Suppressor macrophage treated with lipopolysaccharide for 4 hours (primary cell): ENCODE measurements at places on chromosomes 2 and 18.

DNA sequence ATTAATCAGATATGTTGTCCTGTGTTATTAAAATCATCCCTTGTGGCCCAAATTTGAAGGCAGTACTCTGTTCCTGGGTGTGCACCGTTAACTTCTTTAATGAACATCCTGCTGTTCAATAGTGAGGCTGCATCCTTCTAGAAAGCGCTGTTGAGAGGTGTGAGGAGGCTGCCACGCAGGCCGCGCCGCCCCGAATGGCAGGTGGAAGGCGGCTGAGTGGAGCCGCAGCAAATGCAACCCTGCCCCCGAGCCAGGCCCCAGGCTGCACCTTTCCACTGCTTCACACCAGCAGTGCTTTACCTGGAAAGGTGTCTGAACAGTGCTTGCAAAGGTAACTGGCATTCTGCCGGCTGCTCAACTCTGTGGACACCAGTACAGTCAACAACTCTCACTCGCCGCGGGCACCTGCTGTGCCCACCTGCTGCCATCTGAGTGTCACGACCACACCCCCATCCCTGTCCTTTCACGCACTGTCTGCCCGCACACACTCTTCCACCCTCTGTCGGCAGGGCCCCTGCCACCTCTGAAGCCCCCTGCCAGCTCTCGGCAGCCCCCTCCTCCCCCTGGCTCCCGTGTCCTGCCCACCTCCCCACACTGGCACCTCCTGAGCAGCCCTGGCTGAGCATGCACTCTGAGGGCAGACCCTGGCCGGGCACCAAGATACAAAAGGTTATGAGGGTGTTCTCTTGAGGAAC lies 70.9 kb downstream of the ODC1 start:
- DNase-seq = no peak

- no peak for DNase-seq
Measured at GRCh38 chr2:71608034-71608433, 154.7 kb downstream of the DYSF start.

GRCh38 chr18:7467708-7468466 lies 99.2 kb upstream of the PTPRM start:
- no peak for DNase-seq

GRCh38 chr2:43631618-43632317 lies 5.3 kb upstream of the PLEKHH2 start:
- no peak for DNase-seq

- DNase-seq = no peak
Measured at GRCh38 chr2:55252832-55253231, 16.2 kb downstream of the MTIF2 start.

- DNase-seq = no peak
Measured at GRCh38 chr2:190519975-190520767, 14.4 kb downstream of the NEMP2 start.

DNA sequence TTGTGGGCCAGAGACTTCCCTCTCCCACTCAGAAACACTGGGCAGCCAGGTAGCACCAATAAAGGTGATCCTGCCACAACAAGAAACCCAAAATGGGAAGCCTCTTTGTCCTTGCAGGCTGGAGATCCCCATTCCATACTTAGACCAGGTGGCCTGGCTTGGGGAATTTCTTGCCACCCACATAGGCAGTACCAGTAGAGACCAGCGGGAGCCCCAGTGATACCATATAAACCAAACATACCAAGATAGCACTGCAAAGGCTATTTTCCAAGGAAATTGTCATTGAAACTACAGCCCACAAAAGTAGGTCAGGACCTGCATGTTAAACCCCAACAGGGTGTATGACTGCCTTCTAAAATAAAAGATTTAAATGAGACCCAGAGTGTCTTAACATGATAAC lies 171.6 kb downstream of the DIS3L2 start:
- peak; percentile 3 for DNase-seq

DNA sequence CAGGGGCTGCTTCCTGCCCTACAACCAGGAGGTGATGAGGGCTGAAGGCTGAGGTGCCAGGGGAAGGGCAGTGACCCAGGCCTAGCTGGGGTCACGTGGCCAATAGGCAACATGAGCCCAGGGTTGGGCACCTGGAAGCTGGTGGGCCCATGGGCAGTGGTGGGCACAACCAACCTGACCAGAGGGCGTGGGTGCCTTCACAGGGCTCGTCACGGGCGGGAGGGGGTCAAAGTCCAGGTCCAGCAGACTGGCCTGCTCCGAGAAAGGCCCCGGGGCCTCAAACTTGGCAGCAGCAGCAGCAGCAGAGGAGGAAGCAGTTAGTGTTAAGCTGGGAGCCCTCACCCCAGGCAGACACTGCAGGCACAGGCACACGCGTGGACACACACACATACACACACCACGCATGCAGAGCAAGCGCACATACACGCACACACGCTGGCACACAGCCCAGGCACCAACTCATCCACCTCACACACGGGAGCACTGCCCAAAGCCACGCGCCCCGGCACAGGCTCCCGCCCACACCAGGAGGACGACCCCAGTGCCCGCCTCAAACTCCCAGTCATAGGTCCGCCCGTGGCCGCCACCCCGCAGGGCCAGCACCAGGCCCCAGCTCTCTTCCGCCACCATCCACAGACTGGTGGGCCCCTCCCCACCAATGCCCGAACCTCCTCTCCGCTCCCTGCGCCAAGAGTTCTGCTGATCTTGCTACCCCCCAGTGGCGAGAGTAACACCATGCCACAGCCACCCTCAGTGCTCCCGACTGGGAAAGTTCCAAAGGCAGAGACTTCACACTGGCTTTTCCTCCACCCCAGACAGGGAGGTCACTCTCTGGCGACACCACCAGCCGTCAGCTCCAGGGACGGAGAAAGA lies 53.0 kb downstream of the BIN1 start:
- no peak for DNase-seq

- DNase-seq = no peak
Measured at GRCh38 chr18:6728809-6729246, 688 bp upstream of the ARHGAP28 start.

GRCh38 chr2:7427293-7428060 lies 510.3 kb downstream of the RNF144A start:
- DNase-seq = peak; percentile 73

- no peak for DNase-seq
Measured at GRCh38 chr2:82652117-82652516, 1807.0 kb downstream of the SUCLG1 start.

- no peak for DNase-seq
Measured at GRCh38 chr2:151217343-151217742, 44.3 kb downstream of the RBM43 start.

DNA sequence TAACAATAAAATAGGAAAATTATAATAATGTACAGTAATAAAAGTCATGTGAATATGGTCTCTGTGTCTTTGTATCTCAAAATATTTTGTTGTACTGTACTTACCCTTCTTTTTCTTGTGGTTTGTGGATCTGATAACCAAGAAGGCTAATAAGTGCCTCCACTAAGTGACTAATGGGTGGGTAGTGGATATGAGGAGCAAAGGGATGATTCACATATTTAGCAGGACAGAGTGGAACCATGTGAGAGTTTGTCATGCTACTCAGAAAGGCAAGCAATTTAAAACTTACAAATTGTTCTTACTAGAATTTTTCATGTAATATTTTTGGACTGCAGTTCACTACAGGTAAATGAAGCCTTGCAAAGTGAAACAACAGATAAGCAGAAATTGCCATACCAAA lies 1241.2 kb upstream of the CDH2 start:
- no peak for DNase-seq

- DNase-seq = no peak
Measured at GRCh38 chr2:56127463-56128152, 56.2 kb upstream of the CCDC85A start.

GRCh38 chr2:70946832-70947442 lies 11.2 kb downstream of the ATP6V1B1 start:
- peak; percentile 71 for DNase-seq

DNA sequence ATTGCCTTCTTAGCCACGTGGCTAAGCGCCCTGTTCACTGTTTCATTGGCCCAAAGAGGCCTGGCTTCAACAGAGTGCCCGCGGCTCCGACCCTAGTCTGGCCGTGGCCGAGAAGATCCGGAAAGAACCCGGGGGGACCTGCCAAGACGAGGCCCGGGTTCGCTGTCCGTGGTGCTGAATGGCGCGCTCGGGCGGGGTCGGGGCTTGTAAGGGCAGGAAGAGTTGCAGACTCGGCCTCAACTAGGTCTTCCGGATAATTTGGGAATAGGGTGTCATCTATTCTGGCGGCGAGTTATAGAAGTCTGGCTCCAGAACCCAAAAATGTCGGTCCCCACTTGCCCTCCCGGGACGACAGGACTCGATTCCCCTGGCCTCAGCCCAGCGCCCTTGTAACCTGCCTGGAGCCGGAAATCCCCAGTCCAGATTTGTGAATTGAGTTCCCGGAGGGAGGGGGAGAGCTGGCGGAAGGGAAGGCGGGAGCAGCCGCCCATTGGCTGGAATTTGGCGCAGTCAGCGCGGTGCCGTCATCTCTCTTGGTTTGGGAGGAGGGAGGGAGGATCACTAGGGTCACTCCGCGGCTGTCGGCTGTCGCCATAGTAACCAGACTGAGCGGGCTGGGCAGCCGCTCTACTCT lies 3.5 kb downstream of the CDK5R2 start:
- peak; percentile 41 for DNase-seq

DNA sequence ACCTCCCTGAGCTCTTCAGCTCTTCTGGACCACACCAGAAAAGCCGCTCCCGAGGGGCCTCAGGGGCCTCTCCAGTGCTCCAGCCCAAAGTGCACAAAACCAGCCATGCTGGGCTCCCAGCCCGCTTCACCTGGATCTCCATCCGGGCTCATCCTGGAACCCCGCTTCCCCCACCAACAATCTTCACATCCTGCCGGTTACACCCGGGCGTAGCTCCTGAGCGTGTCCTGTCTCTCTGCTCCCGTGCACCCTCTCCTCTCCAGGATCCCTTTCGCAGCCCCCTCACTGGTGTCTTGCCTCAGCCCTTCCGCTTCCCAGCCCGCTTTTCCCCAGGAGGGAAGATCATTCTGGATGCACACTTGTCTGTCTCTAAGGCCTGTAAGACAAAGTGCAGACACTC lies 123.7 kb upstream of the GLI2 start:
- DNase-seq = no peak

- no peak for DNase-seq
Measured at GRCh38 chr18:63808125-63808524, 32.9 kb downstream of the SERPINB7 start.

GRCh38 chr2:73987948-73988700 lies 3.4 kb downstream of the TET3 start:
- DNase-seq = no peak

DNA sequence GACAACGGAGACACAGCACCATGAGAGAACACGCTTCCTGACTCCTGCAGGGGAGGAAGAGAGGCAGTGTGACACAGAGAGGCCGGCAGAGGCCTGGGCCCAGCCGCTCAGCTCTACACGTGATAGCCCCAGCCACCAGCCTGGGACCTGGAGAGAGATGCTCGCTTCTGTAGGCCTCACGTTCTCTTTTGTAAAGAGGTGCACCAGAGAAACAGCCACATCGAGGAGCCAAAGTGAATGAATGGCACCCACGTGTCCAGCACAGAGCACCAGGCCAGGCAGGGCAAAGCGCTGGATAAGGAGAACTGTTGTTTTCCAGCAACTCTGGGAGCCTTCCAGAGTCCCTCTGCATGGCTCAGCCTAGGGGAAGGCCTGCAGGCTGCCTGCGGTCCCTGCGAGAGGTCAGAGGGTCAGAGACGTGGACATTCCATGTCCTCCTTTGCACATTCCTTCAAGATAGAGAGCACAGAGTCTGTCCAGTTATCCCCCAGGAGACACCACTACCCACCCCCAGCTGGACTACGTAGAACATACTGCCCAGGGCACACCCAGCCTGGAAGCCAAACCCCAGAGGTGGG lies 14.2 kb downstream of the LIMS2 start:
- DNase-seq = no peak

DNA sequence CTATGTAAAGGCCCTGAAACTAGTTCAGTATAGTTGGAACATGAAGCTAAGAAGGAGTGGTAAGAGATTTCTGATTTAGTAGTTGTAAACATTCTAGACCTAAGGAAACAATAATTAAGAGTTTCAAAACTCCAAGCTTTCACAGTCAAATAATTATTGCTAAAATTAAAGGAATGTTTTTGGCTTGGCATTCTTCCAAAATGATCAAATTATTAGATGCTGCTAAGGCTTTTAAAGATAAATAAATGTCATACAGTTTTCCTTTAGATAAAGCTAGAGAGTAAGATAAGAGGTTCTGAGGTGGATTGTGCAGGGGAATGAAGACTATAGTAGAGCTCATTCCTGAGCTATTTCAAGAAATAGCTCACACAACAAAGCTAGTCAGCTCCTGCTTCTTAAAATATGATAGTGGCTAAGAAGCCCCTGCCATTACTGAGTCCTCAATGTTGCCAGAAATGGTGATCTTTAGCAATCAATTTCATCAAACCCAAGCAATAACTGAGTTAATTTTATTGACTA lies 45.3 kb downstream of the ZC3H15 start:
- no peak for DNase-seq

- DNase-seq = no peak
Measured at GRCh38 chr18:49647496-49648168, 85.8 kb downstream of the LIPG start.

GRCh38 chr2:10521356-10522169 lies 73.4 kb upstream of the ODC1 start:
- DNase-seq = no peak

GRCh38 chr2:133360882-133361281 lies 207.4 kb downstream of the NCKAP5 start:
- DNase-seq = no peak

DNA sequence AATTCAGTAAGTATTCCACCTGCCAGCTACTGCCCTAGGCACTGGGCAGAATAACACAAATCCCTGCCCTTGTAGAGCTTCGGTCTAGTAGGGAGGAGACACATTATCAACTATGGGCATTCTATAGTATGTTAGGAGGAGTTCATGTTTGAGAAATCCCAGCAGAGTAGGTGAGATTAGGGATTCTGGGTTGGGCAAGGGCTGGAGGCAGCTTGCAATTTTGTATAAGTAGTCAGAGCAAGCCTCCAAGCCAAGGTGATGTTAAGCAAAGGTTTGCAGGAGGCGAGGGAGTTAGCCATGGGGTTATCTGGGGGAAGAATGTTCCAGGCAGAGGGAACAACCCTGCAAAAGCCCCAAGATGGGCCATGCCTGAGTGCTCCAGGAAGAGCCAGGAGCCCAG lies 187.9 kb upstream of the HS6ST1 start:
- DNase-seq = no peak

- DNase-seq = peak; percentile 94
Measured at GRCh38 chr2:48120759-48121242, 214.5 kb upstream of the FBXO11 start.

DNA sequence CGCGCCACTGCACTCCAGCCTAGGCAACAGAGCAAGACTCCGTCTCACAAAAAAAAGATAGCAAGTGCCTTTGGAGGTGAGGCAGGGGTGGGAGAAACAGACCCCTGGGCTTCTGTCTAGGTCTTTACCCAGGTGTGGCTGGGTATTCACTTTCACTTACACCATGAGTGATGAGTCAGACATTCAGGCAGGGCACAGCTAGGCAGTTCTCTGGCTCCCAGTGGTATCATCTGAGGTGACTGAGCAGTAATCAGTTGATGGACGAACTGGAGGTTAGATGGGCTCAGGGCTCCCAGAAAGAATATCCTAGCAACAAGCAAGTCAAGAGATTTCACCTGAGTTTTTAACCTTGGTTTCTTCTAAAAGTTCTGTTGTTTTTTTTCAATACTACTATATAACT lies 107.0 kb upstream of the RAB6C start:
- no peak for DNase-seq

- DNase-seq = no peak
Measured at GRCh38 chr2:129805899-129806298, 173.6 kb upstream of the RAB6C start.
